SW480 (cell line): ENCODE measurements at places on chromosomes 12 and 14.

GRCh38 chr12:92045852-92046251 is 99.8 kb downstream of the BTG1 start:
- DNase-seq = no peak

DNA sequence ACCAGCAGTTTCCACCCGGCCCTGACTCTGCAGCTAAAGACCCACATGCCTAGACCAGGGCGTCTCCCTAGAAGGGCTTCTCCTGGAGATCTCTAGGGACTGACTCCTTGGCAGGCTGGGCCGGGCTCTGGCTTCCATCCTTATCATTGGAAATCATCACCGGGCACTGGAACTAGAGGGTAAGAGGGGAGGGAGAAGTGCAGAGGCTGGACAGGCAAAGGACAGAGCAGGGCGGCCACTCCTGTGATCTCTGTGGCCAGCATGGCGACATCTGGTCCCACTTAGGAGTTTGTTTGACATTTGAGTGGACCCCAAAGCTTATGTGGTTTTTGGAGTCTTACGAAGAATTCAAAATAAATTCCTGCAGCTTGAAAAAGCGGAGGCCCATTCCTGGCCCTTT is 7.1 kb downstream of the LTBP2 start:
- DNase-seq = no peak

- no peak for DNase-seq
Measured at GRCh38 chr12:22787557-22787956, 162.6 kb downstream of the ETNK1 start.

- peak; percentile 51 for DNase-seq
Measured at GRCh38 chr14:99930420-99931274, 134.6 kb upstream of the EVL start.

GRCh38 chr12:264269-264668 is 1.6 kb upstream of the SLC6A13 start:
- DNase-seq = no peak

DNA sequence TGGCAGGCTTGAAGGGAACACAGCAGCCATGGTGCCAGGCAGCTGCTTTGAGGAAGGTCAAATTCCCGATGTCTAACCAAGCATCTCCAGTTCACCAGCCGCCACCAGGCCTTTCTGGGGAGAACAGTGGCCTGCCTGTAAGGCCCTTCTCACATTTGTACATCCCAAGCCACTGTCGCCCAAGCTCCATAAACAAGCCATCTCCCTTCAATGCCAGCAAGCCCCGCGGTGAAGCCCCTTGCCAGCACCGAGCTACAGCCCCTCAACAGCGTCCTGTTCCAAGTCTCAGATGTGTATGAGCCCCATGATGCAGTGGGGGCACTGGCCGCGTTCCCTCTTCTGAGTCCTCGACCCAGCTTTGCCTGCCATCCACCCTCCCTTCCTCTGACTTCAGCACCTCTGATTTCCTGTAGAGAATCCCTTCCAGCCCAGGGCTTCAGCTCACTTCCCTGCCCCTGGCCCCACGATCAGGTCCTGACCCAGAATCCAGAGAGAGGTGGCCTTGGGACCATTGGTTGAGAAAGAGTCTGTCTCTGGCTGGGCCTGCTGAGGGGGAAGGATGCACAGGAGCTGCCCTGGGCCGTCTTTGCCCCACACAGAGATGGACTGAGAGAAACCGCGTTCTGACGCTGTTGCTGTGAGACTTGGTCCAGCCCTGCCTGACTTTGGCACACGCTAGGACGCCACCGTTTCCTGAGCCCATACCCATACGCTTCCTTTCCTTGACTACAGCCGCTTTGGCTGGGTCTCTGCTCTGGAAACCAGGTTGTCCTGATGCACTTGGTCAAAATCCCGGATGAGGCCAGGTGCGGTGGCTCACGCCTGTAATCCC is 1.9 kb upstream of the MMP17 start:
- no peak for DNase-seq

- no peak for DNase-seq
Measured at GRCh38 chr14:37592482-37593408, 2.3 kb downstream of the FOXA1 start.

DNA sequence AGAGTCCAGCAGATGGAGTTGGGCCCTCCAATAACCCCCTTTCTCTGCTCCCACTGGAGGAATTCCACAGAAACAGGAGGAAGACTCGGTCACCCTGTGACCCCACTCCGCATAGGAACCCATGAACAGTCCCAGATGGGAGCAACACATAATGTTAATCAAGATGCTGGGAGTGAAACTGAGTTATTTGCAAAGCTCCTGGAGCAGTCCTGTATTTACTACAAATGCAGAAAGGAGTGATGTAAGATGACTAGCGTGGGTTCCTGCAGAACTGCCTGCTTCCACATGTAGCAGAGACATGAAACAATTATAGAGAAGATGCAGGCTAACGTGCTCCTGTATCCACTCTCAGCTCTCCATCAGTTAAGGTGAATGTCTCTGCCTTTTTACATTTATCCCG is 274.7 kb downstream of the FOXN3 start:
- DNase-seq = no peak

- no peak for DNase-seq
Measured at GRCh38 chr12:59768031-59768430, 172.2 kb downstream of the SLC16A7 start.

DNA sequence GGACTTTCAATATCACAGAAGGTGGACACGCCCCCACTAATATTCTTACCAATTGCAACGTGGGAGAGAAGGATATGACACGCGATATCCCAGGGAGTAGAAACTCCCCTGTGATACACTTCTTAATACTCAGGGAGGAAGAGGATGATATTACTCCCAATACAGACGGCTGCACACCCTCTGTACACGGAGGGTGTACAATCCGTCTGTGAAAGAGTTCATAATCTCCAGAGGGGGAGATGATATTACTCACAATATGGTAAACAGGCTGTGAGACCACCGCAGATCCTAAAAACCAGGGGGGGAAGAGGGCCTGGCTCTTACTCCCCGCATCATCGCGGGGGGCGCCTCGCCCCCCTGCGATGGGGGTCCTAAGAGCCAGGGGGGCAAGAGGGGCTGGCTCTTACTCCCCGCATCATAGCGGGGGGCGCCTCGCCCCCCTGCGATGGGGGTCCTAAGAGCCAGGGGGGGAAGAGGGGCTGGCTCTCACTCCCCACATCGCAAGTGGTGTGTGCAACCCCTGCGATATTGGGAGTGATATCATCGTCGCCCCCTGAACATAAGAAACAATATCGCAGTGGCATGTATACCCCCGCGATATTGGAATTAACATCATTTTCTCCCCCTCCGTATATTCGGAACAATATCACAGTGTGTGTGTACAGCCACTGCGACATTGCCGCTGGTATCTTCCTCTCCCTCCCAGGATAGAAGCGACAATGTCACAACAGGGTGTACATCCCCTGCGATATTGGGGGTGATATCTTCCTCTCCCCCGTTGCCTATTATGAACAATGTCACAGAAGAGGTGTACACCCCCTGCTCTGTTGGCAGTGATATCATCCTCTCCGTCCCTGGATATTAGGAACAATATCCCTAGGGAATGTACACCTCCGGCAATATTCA is 8.9 kb upstream of the CLEC6A start:
- no peak for DNase-seq

DNA sequence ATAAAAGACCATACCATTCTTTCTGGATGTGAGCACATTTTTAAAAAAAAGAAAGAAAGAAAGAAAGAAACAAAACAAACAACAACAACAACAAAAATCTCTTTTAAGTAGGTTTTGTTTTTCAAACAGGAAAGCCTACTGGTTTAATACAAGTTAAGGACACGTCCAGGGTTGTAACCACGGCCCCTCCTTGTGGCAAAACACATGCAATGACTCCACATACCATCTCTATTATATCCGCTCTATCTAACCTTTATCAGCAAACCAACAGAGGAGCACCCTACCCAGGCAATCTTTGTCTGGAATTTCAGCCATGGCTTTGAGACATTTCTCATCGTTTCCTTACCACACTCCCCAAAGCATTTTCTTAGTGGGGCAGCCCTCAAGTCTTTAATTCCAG is 360.5 kb upstream of the TMPO start:
- DNase-seq = peak; percentile 60

- DNase-seq = no peak
Measured at GRCh38 chr14:91250912-91251311, 6.4 kb upstream of the GPR68 start.

DNA sequence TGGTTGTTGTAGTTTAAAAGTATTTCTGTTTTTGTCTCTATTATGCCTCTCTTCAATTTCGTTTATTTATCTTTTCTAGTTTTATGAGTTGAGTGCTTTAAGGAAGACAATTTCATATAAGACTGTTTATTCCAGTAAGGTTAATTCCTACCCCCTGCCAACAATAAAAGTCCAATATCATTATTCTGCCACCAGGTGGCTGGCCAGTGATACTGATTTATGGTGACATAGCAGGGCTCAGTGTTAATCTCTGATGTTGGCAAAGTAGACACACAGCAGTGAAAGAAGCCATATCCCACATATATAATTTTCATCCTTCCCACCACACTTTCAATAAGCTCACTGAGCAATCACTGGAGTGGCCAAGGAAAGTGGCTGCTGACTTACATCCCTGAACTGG is 69.0 kb upstream of the BMP4 start:
- DNase-seq = peak; percentile 30

DNA sequence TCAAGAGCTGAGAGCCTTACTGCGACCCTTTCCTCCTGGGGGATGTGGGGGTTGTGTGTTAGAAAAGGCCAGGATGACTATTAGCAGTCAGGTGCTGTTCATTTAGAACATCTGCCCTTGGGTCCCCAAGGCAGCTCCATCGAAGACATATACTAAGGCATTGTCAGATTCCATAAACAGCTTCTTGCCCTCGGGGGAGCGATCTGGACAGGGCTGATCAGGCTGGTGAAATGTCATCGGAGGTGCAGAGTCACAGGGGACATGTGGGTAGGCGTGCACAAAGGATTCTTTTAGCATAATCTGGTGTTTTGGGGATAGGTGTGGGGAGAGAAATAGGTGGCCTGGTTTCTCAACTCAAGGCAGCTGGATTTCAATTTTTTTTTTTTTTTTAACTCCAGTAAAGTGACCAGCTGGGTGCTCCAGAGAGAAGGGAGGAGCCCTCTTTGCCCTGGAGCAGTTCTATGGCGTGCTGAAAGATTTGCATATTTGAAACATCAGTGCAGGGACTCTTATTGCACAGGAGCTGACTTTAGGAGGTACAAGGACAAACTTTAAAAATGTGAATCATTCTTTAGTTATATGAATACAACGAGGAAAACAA is 160.1 kb downstream of the SUDS3 start:
- no peak for DNase-seq

DNA sequence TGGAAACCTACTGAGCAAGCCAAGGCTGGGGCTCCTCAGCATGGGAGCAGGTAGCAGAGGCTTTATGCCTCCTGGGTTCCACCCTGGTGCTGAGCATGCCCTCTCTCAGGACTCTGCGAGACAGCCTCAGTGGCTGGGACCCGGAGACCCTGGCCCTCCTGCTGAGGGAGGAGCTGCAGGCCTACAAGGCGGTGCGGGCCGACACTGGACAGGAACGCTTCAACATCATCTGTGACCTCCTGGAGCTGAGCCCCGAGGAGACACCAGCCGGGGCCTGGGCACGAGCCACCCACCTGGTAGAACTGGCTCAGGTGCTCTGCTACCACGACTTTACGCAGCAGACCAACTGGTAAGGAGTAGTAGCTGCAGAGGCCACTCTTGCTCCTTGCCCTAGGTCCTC is 8.4 kb downstream of the ESPL1 start:
- no peak for DNase-seq

DNA sequence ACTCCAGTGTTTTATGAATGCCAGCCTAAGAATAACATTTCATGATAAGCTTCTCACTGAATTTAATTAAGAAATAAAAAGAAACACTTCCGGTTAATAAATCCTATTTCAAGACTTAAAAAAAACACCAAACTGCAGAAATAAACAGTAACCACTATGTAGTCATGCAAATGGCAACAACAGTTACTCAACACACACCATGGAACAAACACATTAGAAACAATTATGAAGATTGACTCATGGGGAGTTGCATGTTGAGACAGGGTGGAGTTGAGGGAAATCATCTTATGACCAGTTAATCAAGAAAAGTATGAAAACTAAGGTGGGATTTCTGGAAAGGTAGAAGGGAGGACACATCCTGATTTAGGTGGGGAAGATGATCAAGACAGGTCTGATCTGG is 52.7 kb downstream of the PLBD1 start:
- DNase-seq = no peak

DNA sequence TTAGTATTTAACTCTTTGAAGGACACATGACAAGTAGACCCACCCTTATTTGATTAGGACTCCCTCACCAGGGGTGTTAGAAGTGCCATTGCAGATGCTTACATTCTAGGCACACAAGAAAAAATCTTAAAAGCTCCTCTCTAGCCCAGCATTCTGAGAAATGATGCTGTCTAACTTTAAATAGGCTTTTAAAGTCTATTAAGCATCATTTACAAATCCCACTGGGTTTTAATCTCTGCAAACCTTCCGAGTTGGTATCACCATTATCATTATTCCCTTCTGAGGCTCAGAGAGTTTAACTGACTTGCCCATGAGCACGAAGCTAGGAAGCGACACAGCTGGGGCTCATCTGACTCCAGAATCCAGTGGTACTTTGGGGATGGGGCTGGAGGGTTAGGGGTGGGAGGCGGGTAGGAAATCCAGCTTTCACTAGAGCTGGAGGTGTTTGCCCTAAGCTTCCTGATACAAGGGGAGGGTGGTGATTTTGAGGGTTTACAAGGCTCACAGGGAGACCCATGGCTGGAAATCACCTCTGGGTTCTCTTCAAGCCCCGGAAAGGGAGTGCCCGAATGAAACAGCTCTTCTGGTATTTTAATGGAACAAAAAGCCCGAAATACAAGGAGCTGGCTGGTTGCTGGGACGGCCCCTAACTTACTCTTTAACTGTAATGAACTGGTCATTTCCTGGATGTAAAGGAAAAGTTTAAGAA is 109.2 kb upstream of the FUT8 start:
- peak; percentile 60 for DNase-seq

- no peak for DNase-seq
Measured at GRCh38 chr12:109302358-109302757, 6.7 kb downstream of the FOXN4 start.

GRCh38 chr14:64119500-64119899 is 174.7 kb downstream of the ESR2 start:
- DNase-seq = no peak

DNA sequence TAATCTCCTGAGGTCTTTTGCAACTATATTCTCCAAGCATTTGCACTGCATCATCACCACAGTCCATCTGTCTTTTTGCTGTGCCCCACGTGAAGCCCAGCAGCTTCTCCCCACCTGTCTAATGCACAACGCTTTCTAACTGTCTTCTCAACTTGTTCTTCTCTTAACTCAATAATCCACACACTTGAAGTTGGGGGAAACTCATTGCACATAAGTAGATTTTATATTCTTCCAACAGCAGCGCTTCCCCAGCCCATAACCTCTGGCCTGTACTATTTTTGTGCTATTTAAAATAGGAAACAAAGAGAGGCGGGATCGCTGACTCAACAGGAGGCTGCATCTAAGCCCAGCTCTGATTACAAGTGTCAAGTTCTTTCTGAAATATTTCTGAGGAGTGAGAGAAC is 226.7 kb downstream of the GXYLT1 start:
- DNase-seq = no peak
